ENCODE measurements at places on chromosomes 3 and 15.
A peak's percentile ranks its signal among the peaks of the same experiment; 100 is the strongest.

DNA sequence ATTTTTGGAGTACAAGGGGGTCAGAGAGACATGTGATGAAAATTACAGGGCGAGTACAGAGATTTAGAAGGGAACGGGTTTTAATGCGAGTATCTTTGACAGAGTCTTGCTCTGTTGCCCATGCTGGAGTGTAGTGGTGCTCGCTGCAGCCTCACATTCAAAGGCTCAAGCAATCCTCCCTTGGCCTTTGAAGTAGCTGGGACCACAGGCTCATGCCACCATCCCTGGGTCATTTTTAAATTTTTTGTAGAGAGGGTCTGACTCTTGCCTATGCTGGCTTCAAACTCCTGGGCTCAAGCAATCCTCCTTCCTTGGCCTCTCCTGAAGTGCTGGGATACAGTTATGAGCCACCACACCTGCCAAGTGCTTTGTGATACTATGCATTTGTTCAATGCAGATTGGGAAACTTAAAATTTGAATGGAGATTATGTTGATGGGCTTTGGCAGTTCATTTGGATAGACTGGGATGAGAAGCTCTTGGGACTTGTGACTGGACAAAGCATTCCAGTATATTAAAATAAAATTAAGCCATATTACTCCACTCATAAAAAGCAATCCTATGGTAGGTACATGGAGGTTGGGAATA lies 4.0 kb upstream of the LMLN start:
- no peak for DNase-seq

GRCh38 chr3:127140501-127141460 lies 52.1 kb upstream of the PRR23E start:
- no peak for DNase-seq

GRCh38 chr3:32062950-32063582 lies 43.4 kb upstream of the GPD1L start:
- DNase-seq = no peak

DNA sequence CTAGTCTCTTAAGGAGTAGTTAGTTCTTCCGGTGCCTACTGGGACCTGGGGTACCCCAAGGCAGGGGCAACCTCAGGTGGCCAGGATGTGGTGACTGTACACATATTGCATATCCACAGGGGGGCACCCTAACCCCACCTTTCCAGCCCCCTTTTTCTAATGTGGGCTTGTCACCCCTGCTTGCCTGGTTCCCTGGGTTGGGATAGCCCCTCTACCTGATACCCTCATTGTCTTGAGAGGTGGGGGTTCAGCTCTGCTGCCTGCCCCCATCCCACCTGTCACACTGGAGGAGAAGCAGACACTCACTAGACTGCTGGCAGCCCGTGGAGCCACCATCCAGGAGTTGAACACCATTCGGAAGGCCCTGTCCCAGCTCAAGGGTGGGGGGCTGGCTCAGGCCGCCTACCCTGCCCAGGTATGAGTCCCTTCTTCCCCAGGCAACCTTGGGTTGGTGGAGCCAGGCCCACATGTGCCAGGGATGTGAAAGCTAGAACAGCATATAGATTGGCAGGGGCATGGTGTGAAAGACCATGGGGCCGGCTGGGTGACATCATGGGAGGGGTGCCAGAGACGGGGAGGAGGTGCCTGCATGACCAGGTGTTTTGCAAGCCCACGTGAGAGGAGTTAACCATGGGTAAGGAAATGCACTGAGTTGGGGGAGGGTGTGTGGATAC lies 4.0 kb downstream of the GLYCTK start:
- DNase-seq = no peak

DNA sequence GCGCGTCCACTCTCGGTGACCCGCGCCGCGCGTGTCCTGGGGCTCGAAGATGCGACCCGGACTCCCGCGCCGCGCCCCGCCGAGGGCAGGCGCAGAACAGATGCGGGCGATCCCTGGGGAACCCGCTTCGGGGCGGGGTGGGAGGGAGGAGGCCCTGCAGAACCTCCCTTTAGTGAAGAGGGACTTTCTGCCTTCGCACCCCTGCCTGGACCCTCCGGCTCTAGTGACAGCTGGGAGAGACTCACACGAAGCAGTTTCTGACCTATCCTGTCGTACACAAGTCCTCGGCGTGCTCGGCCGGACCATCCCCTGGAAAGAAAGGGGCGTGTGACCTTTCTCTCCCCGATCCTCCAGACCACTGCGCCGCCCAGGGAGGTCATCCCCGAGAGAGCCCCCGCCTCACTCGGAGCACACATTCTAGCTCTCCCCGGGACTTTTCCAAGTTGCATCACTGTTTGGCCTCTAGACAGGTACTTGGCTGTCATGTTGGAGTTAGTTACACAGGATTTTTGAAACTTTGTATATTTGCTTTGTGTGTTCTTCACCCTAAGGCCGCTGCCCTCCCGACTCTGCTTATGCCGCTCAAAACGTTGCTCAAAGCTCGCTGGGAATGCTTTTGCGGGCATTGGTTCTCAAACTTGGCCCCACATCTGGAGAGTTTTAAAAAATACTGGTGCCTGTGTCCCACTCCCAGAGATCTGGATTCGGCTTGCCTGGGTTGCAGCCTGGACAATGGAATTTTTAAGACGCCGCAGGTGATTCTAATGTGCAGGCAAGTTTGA lies 582 bp downstream of the CGNL1 start:
- no peak for DNase-seq

GRCh38 chr3:117611211-117611610 lies 901.6 kb downstream of the TUSC7 start:
- DNase-seq = no peak

DNA sequence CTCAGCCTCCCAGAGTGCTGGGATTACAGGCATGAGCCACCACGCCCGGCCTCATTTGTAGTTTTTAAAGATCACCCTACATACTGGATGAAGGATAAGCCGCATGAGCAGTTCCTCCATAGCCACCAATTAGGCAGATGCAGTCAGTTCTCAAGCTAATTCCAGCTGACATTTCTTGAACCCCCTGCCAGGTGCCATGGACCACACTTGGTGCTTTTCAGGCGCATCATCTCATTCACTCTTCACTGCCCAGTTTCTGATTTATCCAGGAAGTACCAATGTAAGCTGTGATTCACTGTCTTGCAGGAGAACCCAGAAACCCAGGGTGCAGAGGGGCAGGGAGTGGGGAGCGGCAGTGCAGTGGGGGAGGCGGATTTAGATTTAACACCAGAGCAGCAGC lies 56.5 kb upstream of the RASA2 start:
- DNase-seq = no peak

- no peak for DNase-seq
Measured at GRCh38 chr15:29360152-29360551, 90.5 kb upstream of the NSMCE3 start.

GRCh38 chr3:123489400-123490004 lies 40.6 kb upstream of the ADCY5 start:
- peak; percentile 17 for DNase-seq
